ENCODE measurements at places on chromosomes 11 and 22.

GRCh38 chr22:48635816-48636215 is 1191.9 kb downstream of the BRD1 start:
- H3K27ac ChIP-seq: no peak overlapping the region
- no peak for DNase-seq
- no peaks in the 10 kb centered on the region for H3K27me3 ChIP-seq
- no peak overlapping the region for H3K4me3 ChIP-seq
- no peaks in the 10 kb centered on the region for H3K36me3 ChIP-seq

GRCh38 chr11:15615398-15616096 is 500.8 kb downstream of the INSC start:
- no peaks in the 10 kb centered on the region for H3K4me1 ChIP-seq
- H3K27me3 ChIP-seq: no peaks in the 10 kb centered on the region
- H3K4me3 ChIP-seq: no peak overlapping the region
- no peaks in the 10 kb centered on the region for H3K36me3 ChIP-seq
- no peak overlapping the region for H3K27ac ChIP-seq

GRCh38 chr22:37486224-37486845 is at the start of gene MFNG:
MFNG (minus strand) TSS chr22:37486384; CDS start chr22:37486177, 207 bp downstream.
- H3K27me3 ChIP-seq: no peaks in the 10 kb centered on the region
- H3K4me3 ChIP-seq: no peak within 1 kb of the TSS
- peak; percentile 58 for DNase-seq
- H3K27ac ChIP-seq: no peak within 1 kb of the TSS

DNA sequence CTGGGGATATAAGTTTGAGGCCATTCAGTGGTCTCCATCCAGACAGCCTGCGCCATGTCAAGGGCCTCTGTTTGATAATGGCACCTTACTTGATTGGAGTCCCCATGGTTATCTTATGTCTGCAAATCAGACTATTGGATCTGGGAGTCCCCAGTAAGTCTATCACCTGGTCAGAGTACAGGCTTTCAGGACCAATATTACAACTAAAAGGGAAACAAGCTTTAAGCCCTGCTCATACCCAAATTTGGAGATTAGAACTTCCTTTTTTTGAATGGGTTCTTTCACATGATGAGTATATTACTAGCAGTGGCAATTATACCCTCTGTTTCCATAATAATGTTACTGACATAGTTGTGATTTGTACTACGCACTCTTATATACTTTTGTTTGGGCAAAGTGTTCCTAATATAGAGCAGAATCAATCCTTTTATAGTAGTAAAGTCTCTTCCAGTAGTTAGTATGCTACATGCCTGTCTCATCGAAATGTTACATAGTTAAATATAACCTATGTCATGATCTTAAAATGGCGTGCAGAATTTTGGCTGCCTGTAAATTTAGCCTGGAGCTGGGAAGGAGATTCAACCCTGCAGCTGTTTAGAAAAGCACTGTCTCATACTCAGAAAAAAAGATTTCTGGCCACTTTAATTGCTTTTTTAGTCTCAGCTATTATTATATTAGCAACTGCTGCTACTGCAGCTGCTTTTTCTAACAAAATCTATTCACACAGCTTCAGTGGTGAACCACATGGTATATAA is 4.9 kb downstream of the MS4A15 start:
- H3K27me3 ChIP-seq: peaks cover 84% of the 10 kb centered on the region
- H3K27ac ChIP-seq: no peak overlapping the region
- no peak for DNase-seq
- H3K36me3 ChIP-seq: no peaks in the 10 kb centered on the region
- H3K4me1 ChIP-seq: no peaks in the 10 kb centered on the region
- no peak overlapping the region for H3K4me3 ChIP-seq

DNA sequence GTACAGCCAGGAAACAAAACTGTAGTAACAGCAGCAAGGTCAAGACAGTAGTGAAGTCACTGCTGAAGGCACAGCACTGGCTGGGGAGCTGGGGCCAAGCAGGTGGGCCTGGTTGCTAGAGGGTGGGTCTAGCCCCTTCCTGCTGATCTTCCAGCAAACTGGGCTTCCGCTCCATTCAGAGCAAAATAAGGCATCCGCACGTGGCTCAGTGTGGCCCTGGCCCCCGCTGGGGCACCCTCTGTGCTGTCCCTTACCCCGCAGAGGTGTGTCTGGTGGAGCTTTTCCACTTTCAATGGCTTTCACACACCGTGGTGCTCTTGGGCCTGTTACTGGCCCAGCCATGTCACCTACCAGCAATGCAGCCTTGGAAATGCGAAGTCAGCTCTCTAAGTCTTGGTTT is 162.4 kb upstream of the B3GAT1 start:
- H3K27me3 ChIP-seq: no peaks in the 10 kb centered on the region
- no peaks in the 10 kb centered on the region for H3K36me3 ChIP-seq
- DNase-seq: no peak
- no peak overlapping the region for H3K4me3 ChIP-seq

DNA sequence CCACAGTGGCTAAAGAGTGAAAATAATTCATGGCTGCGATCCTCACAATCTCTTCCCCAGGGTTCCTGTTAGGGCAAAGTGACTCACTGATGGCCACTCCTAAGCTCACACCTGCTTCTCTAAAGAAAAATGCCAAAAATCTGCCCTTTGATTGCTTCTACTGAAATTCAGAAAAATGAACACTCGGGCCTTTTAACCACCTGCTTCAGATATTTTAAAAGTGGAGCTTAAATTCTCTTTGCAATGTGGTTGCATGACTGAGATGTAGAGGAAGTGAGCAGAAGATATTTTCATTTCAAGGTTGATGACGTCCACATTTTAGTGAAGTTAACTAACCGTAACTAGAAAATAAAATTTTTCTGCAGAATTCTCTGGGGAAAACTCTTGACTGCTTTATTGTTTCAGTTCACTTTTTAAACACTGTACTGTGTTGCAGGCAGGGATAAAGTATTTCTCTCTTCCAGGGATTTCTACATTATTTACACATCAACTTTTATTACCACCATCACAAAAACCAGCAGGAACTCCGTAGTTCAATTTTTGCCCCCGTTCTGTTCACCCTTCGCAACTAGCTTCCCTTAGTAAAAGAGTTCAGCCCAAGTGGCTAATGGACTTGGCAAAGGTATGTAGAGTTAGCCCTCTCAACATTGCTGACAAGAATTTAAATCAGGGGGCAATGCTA is 8.5 kb downstream of the RAB30 start:
- DNase-seq: peak; percentile 14
- no peaks in the 10 kb centered on the region for H3K27me3 ChIP-seq
- no peaks in the 10 kb centered on the region for H3K36me3 ChIP-seq
- H3K4me1 ChIP-seq: peaks cover 2% of the 10 kb centered on the region

- H3K27me3 ChIP-seq: peaks cover 5% of the 10 kb centered on the region
- H3K36me3 ChIP-seq: no peaks in the 10 kb centered on the region
- no peak for DNase-seq
- H3K27ac ChIP-seq: no peak overlapping the region
- peaks cover 4% of the 10 kb centered on the region for H3K4me1 ChIP-seq
- H3K4me3 ChIP-seq: no peak overlapping the region
Measured at GRCh38 chr11:69558519-69558941, 77.1 kb downstream of the LINC01488 start.

- H3K36me3 ChIP-seq: no peaks in the 10 kb centered on the region
- H3K4me1 ChIP-seq: no peaks in the 10 kb centered on the region
- no peak overlapping the region for H3K4me3 ChIP-seq
- peaks cover 11% of the 10 kb centered on the region for H3K27me3 ChIP-seq
Measured at GRCh38 chr11:45245218-45246045, 40.7 kb downstream of the SYT13 start.

DNA sequence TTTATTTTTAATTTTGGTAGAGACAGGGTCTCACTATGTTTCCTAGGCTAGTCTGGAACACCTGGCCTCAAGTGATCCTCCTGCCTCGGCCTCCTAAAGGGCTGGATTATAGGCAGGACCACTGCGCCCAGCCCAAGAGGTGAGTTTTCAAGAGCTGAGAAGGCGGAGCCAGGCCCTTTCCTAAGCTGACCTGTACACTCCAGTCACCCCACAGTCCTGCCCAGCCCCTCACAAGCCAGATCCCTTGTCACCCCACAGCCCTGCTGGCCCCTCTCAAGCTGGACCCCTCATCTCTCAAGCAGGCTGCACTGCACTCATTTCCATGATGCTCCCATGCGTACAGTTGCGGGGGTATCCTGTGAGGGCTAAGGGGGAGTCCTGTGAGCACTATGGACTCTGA is 2.9 kb downstream of the DENND6B start:
- no peak overlapping the region for H3K27ac ChIP-seq
- H3K27me3 ChIP-seq: no peaks in the 10 kb centered on the region
- H3K36me3 ChIP-seq: no peaks in the 10 kb centered on the region
- no peak for DNase-seq
- no peak overlapping the region for H3K4me3 ChIP-seq
- H3K4me1 ChIP-seq: peaks cover 16% of the 10 kb centered on the region

- no peak overlapping the region for H3K27ac ChIP-seq
- no peaks in the 10 kb centered on the region for H3K36me3 ChIP-seq
- peak; percentile 22 for DNase-seq
Measured at GRCh38 chr11:97614606-97615005, 1224.8 kb downstream of the JRKL start.

DNA sequence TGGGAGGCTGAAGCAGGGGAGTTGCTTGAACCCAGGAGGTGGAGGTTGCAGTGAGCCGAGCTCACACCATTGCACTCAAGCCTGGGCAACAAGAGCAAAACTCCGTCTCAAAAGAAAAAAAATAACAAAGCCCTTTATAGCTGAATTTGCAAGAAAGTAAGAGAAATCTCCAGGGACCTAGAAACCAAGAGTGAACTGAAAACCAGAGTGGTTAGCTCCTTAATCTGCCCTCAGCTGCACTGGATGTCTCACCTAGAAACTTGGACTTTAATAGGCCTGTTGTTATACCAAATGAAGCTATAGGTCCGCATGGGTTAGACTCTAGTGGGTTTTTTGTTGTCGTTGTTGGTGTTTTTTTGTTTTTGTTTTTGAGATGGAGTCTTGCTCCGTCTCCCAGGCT is 4.1 kb downstream of the NEU3 start:
- peaks cover 5% of the 10 kb centered on the region for H3K36me3 ChIP-seq
- H3K4me3 ChIP-seq: no peak overlapping the region
- no peaks in the 10 kb centered on the region for H3K27me3 ChIP-seq
- H3K4me1 ChIP-seq: peaks cover 1% of the 10 kb centered on the region

GRCh38 chr11:2666828-2667570 is 32.8 kb downstream of the KCNQ1OT1 start:
- H3K27ac ChIP-seq: no peak overlapping the region
- no peaks in the 10 kb centered on the region for H3K4me1 ChIP-seq
- H3K36me3 ChIP-seq: peaks cover 35% of the 10 kb centered on the region
- H3K27me3 ChIP-seq: no peaks in the 10 kb centered on the region
- DNase-seq: no peak

DNA sequence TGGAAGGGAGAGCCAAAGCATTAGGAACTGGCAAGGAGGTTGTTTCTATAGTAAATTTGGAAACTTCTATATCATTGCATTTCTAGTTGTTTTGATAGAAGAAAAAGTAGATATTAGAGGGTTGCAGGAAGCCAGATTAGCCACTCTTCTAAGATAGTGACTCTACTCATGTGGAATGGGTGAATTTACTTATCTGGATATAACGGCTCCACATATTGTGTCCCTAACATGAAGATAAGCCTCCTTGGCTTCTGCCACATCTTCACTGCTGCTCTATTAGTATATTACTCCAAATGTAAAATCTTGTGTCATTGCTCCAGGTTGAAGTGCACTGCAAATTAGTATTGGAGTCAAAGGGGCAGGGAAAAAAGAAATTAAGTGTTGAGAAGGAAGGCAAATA is 283.3 kb downstream of the CASP12 start:
- no peaks in the 10 kb centered on the region for H3K27me3 ChIP-seq
- H3K4me3 ChIP-seq: no peak overlapping the region
- DNase-seq: no peak

GRCh38 chr11:100851584-100852152 is 164.6 kb downstream of the ARHGAP42 start:
- no peaks in the 10 kb centered on the region for H3K27me3 ChIP-seq
- H3K27ac ChIP-seq: no peak overlapping the region
- H3K36me3 ChIP-seq: no peaks in the 10 kb centered on the region
- no peak overlapping the region for H3K4me3 ChIP-seq
- H3K4me1 ChIP-seq: peaks cover 3% of the 10 kb centered on the region
- no peak for DNase-seq

DNA sequence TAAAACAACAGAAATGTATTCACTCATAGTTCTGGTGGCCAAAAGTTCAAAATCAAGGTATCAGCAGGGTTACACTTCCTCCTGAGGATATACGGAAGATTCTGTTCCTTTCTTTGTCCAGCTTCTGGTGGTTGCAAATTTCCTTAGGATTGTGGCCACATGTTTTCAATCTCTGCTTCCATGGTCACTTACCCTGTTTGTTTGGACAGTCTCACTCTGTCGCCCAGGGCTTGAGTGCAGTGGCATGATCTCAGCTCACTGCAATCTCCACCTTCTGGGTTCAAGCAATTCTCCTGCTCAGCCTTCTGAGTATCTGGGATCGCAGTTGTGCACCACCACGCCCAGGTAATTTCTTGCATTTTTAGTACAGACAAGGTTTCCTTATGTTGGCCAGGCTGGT is 534.3 kb downstream of the KCNA4 start:
- H3K4me1 ChIP-seq: peaks cover 1% of the 10 kb centered on the region
- no peaks in the 10 kb centered on the region for H3K36me3 ChIP-seq
- DNase-seq: no peak
- no peak overlapping the region for H3K4me3 ChIP-seq
- no peak overlapping the region for H3K27ac ChIP-seq

DNA sequence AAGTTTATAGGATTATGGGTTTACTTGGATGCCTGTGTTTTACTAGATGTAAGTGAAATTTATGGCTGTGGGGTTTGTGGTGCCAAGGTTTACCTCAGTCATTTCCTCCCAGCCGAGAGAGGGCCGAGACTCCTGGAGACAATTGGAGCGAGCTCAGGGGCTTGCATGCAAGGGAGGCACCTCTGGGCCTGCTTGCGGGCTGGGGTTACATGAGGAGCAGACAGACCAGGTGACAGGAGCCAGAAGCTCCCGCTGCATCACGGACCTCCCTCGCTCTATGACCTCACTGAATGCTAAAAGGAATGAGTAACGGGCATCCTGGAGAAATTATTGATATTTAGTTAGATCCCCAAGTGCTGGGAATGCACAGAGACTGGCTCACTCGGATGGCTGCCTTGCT is 275.2 kb upstream of the KIRREL3 start:
- no peaks in the 10 kb centered on the region for H3K4me1 ChIP-seq
- H3K36me3 ChIP-seq: no peaks in the 10 kb centered on the region
- H3K4me3 ChIP-seq: no peak overlapping the region
- no peaks in the 10 kb centered on the region for H3K27me3 ChIP-seq

- H3K36me3 ChIP-seq: no peaks in the 10 kb centered on the region
- no peak overlapping the region for H3K27ac ChIP-seq
- H3K4me1 ChIP-seq: no peaks in the 10 kb centered on the region
- H3K27me3 ChIP-seq: peaks cover 36% of the 10 kb centered on the region
Measured at GRCh38 chr11:119990309-119991021, 147.4 kb downstream of the TRIM29 start.

- H3K27ac ChIP-seq: no peak overlapping the region
- peak; percentile 92 for DNase-seq
- no peaks in the 10 kb centered on the region for H3K27me3 ChIP-seq
Measured at GRCh38 chr22:21652010-21652546, 10.0 kb downstream of the SDF2L1 start.

DNA sequence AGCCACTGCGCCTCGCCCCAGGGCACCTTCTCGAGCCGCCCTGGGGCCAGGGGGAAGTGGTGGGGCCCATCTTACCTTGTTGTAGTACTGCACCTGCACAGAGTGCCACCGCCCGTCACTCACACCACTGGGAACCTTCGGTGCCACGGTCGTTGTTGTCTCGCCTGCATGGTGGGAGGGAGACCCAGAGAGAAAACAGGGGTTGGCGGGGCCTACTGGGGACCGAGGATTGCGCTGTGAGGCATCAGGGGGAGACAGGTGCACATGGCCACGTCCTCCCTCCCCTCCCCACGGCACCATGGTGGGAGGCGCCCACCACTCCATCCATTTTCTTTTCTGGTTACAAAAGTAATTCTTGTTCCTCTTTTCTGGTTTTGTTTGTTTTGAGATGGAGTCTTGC is 97.8 kb downstream of the TRMU start:
- H3K36me3 ChIP-seq: peaks cover 69% of the 10 kb centered on the region
- H3K27ac ChIP-seq: no peak overlapping the region
- peaks cover 5% of the 10 kb centered on the region for H3K4me1 ChIP-seq
- H3K27me3 ChIP-seq: no peaks in the 10 kb centered on the region
- no peak for DNase-seq

Data from mesenchymal stem cell (in vitro differentiated cells and primary cell).